ENCODE measurements at places on chromosomes 6 and 20.
A peak's percentile ranks its signal among the peaks of the same experiment; 100 is the strongest.

DNA sequence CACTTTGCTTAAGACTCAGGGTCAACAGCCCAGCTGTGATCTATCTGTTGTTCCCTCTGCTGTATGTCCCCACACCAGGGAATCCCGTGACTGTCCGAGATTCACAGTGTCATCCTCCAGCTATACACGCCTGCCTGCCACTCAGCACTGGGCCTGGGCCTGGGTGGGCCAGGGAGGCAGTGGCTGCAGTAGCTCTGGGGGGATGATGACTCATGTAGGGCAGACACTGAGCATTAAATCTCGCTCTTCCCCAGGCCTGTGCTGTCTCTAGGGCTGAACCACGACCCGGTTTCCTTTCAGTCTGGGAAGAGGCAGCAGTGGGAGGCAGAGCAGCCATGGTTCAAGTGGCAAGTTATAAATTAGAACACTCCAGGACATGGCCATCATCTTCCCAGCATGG lies 173.9 kb downstream of the LRFN2 start:
- DNase-seq = no peak

- no peak for DNase-seq
These were observed 18.8 kb downstream of the MAP3K4 start for GRCh38 chr6:161010418-161010817.

DNA sequence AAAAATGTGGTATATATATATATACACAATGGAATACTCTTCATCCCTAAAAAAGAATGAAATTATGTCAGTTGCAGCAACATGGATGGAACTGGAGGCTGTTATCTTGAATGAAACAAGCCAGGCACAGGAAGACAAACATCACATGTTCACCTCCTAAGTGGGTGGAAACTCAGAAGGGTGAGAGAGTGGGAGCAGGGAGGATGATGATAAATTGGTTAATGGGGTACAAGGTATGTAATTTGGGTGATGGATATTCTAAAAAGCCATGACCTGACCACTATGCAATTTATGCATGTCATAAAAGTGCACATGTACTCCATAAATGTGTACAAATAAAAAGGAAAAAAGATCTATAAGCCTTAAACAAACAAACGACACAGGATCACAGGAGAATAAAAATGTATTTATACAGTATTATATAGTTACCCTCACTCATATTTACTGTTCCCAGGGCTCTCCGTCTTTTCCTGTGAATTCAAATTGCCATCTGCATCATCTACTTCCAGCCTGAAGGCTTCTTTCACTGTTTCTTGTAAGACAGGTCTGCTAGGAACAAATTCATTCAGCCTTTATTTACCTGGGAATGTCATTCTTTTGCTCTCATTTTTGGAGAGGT lies 89.8 kb downstream of the SYNDIG1 start:
- no peak for DNase-seq

GRCh38 chr6:74249658-74250057 lies 553.7 kb downstream of the CD109 start:
- DNase-seq = no peak

DNA sequence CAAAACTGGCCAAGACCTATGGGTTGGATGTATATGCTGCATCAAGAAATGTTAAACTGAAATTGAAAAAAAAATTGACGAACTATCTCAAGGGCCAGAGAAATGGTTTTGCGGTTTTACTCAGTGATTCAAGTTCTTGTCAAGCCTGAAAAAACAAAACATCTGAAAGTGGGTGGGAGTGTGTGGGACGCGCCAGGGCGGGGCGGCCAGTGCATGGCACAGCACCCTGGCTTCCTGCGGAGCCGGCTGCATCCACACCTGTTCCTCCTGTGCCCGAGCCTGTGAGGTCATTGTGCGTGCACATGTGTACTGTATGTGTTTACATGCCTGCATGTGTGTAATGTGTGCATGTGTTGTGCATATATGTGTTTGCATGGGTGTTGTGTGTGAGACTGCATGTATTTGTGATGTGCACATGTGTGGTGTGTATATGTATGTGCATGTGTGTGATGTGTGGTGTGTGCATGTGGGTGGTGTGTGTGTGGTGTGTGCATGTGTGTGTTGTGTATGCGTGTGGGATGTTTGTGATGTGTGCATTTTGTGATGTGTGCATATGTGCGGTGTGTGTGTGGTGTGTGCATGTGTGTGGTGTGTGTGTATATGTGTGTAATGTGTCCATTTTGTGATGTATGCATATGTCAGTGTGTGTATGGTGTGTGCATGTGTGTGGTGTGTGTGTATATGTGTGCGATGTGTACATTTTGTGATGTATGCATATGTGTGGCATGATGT lies 59.8 kb downstream of the CDH4 start:
- DNase-seq = no peak

GRCh38 chr20:50189681-50190250 lies 864 bp upstream of the CEBPB start:
- no peak for DNase-seq

- no peak for DNase-seq
These were observed 466.9 kb upstream of the NRSN1 start for GRCh38 chr6:23659125-23659524.

DNA sequence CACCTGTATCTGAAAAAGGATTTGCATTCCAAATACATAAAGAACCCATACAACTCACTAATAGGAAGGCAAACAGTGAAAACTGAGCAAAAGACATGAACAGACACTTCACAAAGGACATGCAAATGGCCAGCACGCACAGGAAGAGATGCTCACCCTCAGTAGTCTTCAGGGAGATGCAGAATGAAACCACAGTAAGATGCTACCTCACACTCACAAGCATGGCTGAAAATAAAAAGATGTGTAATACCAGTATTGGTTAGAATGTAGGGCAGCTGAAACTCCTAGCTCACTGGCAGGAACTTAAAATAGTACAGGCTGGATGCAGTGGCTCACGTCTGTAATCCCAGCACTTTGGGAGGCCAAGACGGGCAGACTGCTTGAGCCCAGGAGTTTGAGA lies 64.6 kb downstream of the SNX5 start:
- DNase-seq = no peak

DNA sequence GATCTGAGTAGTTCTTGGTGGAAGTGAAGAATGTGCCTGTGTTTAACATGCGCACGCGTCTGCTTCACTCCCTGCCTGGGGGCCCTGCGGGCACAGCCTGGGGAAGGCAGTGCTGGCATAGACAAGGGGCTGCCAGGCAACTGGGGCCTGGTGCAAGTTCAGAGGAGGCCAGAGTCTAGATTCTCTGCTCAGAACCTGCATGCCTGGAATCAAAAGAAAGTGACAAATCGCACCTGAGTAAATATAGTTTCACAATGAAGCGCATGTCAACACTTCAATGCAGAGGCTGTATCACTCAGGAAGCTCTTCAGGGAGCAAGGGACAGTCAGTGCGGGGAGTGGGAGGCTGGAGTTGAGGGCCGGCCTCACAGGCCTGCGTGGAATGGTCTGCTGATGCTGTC lies 24.2 kb upstream of the PPP1R14C start:
- no peak for DNase-seq

DNA sequence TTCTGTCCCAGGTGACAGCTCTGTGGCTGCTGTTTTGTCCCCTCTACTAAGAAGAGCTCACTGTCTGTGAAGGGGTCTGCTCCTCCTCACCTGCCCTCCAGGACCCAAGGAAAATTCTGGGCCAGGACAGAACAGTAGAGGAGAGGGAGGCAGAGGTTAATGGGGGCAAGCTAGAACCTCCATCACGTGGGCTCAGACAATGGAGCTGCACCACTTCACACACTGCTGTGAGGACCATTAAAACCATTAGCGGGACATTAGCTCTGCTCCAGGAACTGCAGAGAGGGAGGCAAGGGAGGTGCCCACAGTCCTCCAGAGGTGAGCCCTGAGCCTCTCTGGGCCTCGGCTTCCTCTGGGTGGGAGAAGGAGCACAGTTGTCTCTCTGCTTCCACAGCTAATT lies 78.4 kb downstream of the NOL4L start:
- no peak for DNase-seq

- no peak for DNase-seq
These were observed 180.0 kb downstream of the TMEM242 start for GRCh38 chr6:157143171-157143889.

- DNase-seq = peak; percentile 18
These were observed 62.0 kb upstream of the HFE start for GRCh38 chr6:26025047-26025893.

DNA sequence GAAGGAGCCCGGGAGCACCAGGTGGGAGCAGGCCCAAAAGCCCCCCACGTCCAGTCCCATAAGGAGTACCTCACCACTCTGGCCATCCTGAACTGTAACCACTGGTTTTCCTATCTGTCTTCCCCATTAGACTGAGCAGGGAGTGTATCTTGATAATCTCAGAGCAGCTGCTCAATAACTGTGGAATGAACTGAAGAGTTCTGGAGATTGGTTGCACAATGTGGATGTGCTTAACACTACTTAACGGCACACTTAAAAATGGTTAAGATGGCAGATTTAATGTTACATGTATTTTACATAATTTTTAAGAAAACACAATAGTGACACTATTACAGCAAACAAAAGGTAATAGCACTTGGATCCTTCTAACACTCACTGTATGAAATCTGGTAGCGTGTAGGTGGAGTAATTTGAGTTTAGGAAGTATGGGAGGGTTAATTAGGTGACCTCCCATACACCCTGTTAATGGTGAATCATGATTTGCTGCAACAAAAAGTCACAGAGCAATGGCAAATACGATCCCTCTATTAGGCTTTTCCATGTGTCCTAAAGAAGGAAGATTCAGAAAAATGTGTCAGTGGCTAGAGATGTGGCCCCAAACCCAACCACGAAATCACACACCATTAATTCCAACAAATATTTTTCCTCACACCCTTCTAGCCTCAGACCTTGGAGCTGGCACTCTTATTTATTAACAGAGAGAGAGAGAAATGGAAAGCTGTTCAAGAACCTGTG lies 18.4 kb downstream of the TRAM2 start:
- no peak for DNase-seq

DNA sequence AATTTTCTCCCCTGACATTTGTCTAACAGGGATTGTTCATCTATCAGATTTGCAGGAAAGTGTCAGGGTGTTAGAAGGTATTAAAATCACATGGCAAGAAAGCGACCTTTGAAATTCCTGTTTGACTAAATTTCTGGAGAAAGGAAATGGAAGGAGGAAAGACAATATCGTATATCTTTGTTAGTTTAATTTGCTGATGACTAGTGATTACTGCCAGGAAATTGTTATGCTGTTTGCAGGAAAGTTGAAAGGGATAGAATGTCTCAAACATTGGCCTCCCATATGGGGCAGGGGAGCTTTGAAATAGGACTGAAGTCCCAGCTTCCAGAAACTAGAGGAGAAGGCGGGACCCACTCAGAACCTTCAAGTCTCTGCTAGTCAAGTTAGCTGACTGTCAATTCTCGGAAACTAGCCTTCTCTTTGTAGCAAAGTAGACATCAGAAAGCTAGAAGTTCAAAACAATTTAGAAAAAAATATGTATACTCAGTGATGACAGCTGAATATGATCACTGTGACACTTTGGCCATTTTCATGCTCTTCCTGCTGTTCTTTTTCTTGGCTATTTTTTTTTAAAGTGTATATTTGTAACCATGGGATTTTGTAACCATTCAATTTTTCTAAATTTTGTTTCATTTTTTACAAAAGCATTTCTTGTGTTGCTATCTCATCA lies 53.4 kb upstream of the RALGAPA2 start:
- no peak for DNase-seq

DNA sequence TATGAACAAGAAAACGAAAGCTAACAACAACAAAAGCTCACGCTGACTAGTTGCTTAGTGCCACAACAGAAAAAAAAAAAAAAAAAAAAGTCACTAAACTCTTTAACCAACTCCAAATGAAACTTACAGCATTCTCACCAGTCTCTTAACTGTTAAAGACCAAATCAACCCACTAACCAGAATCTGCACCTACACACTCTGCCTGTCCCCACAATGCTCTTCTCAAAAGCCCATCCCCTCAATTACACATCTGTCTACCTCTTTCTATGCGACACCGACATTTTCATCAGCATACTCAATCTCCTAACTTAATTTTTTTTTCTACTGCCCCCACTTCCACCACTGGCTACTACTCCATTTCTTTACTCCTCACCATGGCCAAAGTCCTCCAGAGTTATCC lies 34.3 kb downstream of the NOL7 start:
- DNase-seq = no peak

DNA sequence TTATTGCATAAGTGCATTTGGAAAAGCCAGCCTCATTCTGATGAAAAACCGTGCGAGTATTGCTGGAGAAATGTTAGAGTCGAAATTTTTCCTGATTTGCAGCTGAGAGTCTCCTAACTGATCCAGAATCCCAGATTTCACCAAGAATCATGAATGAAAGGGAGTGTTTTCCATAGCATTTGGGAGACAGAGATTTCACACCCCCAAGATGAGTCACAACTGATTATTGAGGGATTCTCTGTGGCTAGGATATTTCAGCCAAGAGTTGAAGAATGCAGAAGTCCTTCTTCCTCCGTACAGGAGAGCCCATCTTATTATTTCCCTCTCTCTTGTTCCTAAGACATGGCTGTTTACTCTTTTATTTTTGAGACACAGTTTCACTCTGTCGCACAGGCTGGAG lies 82.2 kb upstream of the SALL4 start:
- no peak for DNase-seq

DNA sequence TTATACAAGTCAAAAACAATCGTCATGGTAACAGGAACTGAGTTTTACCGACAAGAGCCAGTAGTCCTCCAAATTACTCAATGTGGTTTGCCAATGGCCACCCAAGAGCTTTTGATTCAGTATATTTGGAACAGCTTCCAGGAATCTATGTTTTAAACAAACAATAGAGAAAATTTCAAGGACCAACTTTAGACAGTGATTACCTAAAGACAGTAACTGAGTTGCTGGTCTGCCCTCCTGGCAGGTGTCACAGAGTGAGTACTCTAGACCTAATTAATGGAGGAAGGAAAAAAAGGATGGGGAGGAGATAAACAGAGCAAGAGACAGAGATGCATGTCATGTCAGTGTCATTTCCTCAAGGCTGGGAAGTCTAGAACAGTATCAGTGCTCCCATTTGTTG lies 361.3 kb upstream of the BTBD3 start:
- no peak for DNase-seq

DNA sequence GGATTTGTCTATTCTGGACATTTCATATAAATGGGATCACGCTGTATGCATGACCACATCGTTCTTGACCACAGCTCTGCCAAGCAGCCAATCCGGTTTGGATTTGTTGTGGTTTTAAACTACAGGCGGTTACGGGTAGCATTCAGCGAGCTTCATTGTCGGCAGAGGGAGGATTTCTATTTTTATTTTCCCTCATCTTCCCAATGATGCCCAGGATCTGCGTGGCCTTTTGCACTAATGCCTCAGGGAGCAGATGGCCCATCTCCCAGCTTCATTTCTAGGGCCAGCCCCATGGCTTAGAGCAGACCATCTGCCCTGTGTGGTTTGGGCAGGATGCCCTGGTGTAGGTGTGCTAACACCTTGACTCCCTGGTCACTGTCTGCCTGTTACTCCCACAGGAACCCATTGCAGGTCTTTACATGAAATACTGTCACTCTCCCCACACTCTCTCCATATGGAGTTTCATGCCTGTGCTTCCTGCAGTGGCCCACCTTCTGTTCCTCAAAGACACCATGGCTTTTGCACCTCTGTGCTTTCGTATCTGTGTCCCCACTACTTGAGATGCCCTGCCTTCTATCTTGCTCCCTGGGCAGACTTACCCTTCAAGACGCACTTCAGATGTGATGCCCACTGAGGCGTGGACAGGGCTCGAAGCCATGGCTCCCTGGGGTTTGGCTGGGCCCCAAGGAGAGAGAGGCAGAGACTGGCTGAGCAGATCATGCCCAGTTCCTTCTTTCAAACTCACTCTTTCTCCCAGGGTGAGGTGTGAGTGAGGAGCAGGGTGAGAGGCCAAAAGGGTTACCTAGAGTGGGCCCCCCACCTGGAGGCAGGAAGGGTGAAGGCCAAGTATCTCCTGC lies 26.0 kb downstream of the SDCBP2 start:
- DNase-seq = peak; percentile 13
